Transverse colon (tissue), 4 donors: ENCODE measurements at places on chromosomes 16 and 17. TPM values are rescaled to one million over a fixed set of nuclear protein-coding genes. Genes with fewer than 3 reads are reported as not detected.
A peak's percentile ranks its signal among the peaks of the same experiment; 100 is the strongest.

The CDH3 gene
- not detected for total RNA-seq

The CDH15 gene
- total RNA-seq = not detected

The SNN gene
- total RNA-seq = 5.4 TPM

The ADAP2 gene
- 11.9 TPM for total RNA-seq

- no peak for DNase-seq
Observed at GRCh38 chr17:19248151-19248927, 11.2 kb downstream of the EPN2 start.

DNA sequence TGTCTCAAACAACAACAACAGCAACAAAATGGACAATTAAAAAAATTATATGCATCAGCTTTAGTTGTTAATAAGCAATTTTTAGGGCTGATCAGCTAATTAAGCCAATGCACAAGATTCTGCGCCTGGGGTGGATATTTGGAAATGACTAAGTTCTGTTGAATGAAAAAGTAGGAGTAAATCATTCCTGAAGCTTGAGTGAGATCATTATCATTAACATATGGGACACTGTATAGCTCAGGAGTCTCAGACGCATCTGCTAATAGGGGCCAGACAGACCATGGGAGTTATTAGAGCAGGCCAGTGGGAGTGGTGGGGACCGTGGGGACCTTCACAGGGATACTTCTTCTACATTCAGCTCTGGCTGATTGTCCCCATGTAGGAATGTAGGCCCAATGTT lies 22.8 kb downstream of the IRX5 start:
- no peak for DNase-seq

DNA sequence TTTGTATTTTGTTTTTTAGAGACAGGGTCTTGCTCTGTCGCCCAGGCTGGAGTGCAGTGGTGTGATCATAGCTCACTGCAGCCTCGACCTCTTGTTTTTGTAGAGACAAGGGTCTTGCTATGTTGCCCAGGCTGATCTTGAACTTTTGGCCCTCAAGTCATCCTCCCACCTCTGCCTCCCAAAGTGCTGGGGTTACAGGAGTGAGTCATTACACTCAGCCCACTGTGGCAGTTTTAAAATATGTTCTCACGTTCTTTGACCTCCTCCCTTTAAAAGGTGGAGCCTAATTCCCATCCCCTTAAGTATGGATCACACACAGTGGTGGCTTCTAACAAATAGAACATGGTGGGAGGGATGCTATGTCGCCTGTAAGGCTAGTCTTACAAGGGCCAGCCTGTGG lies 67.7 kb downstream of the ZDHHC7 start:
- DNase-seq = no peak

DNA sequence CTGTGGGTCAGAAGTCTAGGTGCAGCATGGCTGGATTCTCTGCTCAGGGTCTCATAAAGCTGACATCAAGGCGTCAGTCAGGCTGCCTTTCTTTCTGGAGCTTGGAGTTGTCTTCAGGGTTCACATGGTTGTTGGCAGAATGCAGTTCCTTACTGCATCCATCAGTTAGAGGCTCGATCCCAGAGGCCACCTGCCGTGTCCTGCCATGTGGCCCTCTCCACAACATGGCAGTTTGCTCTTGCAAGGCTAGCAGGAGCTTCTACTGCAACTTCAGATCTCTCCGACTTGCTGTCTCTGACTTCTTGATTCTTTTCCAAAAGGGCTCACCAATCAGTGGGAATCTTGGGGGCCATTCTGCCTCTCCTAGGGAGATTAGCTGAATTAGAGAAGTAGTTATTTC lies 11.9 kb downstream of the PITPNC1 start:
- DNase-seq = no peak

DNA sequence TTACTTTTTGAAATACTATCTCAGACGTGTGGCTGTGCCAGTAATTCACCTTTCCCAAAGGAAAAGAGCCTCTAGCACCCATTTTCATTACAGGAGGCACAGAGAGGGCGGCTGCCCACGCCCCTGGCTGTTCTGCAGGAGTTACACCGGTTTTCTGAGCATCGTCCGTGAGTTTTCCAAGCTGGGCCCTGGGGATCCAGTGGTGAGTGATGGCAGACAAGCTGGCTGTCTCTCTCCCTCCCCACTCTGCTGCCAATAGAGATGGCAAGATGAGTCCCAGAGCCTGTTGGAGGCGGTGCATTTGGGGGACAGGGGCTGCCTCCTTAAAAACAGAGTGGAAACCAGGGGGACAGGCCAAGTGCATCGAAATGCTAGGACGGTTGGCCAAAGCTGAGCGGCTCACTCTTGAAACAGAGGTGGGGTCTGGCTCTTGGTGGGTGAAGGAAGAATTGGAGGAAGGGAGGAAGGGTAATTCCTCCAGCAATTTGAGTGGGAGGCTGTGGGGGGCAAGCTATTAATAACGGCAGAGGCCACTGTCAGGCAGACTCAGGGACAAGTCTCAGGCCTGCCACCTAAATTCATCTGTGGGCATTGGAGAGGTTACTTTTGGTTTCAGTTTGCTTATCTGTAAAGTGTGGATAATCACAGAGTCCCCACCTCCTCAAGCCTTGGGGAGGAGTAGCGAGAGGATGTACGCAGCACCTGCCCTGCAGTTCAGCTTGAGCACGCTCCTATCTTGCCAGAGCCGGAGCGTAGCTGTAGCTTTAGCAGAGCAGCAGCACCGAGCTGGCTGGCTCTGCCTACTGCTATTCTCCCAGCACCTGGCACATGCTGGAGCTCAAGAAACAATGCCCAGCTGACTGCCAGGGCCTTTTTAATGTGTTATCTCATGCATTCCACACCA lies 7.5 kb upstream of the NOS2 start:
- peak; percentile 74 for DNase-seq
